ENCODE measurements at places on chromosomes 12 and 14.

DNA sequence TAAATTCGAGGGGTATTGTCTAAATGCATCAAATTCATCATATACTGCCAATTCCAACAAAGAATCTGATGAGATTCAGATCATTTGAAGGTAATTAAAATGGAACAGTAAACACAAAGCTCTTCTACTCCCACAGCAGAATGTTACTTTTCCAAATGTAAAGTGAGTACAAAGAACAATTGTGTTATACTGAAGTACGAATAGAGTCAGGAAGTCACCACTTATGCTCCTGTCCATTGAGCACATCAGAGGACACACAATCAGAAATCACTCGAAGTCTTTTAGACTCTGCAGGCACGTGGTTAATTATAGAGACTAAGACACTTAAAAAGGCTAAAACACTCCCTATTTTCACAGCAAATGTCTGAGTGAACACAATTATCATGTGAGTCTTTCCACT lies 388.5 kb upstream of the MIS18BP1 start:
- no peak for DNase-seq

- no peak for DNase-seq
These were observed 41.6 kb downstream of the SCN8A start for GRCh38 chr12:51632623-51633022.

DNA sequence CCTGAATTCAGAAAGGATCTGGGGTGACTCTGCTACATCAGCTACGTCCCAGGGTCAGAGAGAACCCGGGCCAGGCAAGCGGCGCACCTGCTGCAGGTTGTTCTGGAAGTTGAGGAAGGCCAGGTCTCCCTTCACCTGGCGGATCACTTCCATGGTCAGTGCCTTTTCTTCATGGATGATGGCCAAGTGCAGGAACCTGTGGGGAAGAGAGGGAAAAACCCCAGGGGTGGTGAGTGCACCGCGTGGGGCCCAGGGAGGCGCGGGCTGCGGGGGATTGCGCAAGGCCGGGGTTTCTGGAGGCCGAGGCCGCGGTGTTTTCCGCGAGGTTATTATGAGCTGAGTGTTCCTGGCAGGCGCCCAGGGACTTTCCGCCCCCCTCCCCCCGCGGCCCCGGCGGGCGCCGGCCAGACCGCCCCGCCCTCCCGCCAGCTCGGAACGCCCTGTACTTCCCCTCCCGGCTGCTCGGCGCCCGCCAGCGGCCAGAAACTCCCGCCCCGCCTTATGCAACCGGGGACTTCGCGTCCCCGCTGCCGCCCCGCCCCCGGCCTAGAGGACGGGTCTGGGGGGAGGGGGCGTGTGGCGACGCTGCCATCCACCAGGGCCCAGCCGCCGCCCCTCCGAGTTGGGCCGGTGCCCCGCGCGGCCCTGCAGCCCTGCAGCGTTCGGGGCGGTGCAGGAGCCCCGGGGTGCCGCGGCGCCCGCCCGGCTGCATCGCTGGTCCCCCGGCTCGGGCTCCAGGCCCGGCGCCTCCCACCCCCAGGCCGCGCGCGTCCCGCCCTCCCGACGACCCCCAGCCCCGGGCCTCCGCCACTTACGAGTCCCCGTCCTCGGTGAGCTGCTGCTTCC lies 723 bp downstream of the NFKBIA start:
- peak; percentile 95 for DNase-seq

- DNase-seq = no peak
These were observed 139.5 kb downstream of the CHST11 start for GRCh38 chr12:104596134-104596799.

DNA sequence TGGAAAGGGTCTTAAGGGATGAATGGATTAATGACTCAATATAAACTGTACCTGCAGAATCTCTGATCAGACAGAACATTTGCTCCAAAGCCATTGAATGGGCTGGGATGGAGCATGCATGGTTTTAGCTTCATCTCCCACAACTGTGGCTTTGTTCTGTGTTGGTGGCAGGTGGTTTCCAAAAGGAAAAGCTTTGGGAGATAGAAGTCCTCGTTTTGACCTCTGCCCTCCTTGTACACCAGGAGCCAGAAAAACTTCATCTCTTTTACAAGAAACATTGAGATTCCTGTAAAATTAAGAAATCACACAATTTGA lies 39.5 kb downstream of the GPR65 start:
- DNase-seq = no peak

DNA sequence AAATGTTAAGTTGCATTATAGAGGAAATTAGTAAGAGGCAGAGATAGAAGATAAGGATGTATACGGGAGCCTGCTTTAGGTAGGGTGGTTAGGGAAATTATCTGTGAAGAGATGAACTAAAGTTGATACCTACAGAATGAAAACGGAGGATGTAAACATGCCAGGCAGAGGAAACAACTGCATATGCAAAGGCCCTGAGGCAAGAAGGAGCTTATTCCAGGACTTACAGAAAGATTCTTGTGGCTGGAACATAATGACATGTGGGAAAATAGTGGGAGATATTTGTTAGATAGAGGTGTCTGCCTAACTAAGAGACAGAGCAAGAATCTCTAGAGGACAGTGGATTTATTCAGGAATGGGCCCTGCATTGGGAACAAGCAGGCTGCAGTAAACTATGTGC lies 16.2 kb upstream of the SERPINA1 start:
- DNase-seq = no peak

DNA sequence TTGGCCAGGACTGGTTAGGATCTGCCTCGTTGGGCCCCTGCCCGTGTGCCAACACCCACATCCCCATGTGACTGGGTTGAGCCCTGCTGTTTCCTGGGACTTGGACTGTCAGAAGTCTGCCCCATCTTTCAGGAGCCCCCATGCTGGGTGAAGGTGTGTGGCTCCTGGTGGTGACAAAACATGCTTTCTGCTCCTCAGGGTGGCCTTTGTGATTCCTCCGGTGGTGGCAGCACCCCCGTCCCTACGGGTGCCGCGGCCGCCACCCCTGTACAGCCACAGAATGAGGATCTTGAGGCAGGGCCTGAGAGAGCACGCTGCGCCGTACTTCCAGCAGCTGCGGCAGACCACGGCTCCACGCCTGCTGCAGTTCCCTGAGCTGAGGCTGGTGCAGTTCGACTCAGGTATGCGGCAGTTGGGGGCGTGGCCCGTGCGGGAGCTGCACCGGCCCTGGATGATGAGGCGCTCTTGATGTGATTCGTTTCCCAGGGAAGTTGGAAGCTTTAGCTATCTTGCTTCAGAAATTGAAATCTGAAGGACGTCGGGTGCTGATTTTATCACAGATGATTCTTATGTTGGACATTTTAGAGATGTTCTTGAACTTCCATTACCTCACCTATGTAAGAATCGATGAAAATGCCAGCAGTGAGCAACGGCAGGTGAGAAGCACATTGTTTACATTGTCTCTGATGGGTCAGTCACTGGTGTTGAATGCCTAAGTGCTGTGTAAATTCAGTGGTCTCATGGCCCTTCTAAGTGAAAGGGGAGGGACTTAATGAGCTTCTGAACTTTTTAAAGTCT lies 80.0 kb downstream of the EP400 start:
- DNase-seq = no peak

- DNase-seq = no peak
These were observed 107.4 kb downstream of the SLC25A47 start for GRCh38 chr14:100430571-100430970.

DNA sequence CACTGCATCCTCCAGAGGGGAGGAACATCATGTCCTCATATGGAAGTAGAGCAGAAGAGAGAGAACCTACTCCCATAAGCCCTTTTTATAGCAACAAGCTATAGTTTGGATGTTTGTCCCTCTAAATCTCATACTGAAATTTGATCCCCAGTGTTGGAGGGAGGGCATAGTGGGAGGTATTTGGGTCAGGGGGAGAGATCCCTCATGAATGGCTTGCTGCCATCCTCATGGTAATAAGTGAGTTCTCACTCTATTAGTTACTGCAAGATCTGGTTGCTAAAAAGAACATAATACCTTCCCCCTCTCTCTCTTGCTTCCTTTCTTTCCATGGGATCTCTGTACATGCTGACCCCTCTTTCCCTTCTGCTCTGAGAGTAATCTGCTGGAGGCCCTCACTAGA lies 93.9 kb downstream of the RPAP3 start:
- DNase-seq = no peak

DNA sequence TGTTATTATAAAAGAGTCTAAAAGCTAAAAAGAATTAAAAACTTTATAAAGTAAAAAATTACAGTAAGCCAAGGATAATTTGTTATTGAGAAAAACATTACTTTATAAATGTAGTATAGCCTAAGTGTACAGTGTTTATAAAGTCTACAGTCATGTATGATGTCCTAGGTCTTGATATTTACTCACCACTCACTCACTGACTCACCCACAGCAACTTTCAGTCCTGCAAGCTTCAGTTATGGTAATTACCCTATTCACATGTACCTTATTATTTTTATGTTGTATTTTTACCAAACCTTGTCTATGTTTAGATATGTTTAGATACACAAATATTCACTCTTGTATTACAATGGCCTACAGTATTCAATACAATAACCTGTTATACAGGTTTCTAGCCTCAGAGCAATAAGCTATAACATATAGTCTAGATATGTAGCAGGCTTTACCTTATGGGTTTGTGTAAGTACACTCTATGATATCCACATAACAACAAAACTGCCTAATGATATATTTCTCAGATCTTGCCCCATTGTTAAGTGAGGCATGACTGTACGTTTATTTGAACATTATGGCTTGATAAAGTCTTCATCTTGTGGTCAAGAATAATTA lies 113.7 kb upstream of the KITLG start:
- DNase-seq = no peak

GRCh38 chr14:106843951-106844483 lies 1317.6 kb downstream of the TMEM121 start:
- no peak for DNase-seq

DNA sequence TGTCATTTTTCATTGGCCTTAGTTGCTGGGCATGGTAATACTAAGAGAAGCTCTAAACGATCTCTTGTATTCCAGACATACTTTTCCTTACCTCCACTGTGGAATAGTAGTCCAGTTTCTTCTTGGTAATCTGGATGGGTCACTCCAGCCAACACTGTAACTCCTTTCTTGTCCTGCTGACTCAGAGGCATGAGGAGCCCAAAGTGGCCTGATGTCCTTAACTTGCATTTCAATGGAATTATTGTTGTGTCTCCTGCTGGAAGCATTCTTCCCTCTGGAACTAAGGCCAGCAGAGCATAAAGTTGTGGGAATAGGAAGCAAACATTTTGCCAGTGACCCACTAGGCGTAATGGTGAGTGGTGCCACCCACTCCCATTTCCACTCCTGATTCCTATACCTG lies 33.1 kb downstream of the DAAM1 start:
- DNase-seq = no peak

- DNase-seq = peak; percentile 34
These were observed 3.0 kb upstream of the IFI27L2 start for GRCh38 chr14:94132285-94132887.

- DNase-seq = no peak
These were observed 56.4 kb downstream of the GLT1D1 start for GRCh38 chr12:128909653-128910052.

GRCh38 chr12:14995583-14996425 lies 23.0 kb downstream of the PDE6H start:
- DNase-seq = no peak

GRCh38 chr14:42149609-42150261 lies 543.1 kb downstream of the LRFN5 start:
- DNase-seq = no peak

GRCh38 chr12:129966146-129966995 lies 62.5 kb upstream of the TMEM132D start:
- DNase-seq = no peak

- DNase-seq = no peak
These were observed 50.1 kb downstream of the LRCOL1 start for GRCh38 chr12:132560364-132560613.

- no peak for DNase-seq
These were observed 1.1 kb upstream of the GMFB start for GRCh38 chr14:54489731-54490444.

GRCh38 chr14:45249856-45250575 lies 3.0 kb downstream of the MIS18BP1 start:
- no peak for DNase-seq

DNA sequence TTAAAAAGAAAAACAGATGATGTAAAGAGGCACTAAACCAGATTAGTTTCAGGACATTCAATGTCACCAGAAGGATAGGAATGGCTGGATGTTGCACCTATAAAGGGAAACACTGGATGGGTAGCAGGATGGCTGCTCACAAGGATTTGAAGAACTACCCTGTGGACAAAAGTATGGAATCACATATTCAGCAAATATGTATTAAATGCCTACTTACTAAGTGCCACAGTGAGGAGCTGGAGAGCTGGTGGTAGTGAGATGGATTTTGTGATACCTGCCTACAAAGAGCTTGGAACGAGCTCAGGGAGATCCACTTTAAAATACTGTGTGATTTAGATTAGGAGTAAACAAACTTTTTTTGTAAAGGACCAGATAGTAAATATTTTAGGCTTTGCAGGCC lies 316.2 kb downstream of the PAWR start:
- no peak for DNase-seq

Data from stimulated activated CD4-positive, alpha-beta T cell treated with anti-CD3 and anti-CD28 coated beads, Interleukin-1b, Interleukin-23, amount 100 ng/mL, for 1 hour (primary cell).